Stimulated activated CD8-positive, alpha-beta memory T cell treated with anti-CD3 and anti-CD28 coated beads, Interleukin-15, amount 100 ng/mL, for 24 hours (primary cell): ENCODE measurements at places on chromosomes 2 and 18.

GRCh38 chr2:156023229-156023869 lies 309.2 kb downstream of the NR4A2 start:
- no peak for DNase-seq

DNA sequence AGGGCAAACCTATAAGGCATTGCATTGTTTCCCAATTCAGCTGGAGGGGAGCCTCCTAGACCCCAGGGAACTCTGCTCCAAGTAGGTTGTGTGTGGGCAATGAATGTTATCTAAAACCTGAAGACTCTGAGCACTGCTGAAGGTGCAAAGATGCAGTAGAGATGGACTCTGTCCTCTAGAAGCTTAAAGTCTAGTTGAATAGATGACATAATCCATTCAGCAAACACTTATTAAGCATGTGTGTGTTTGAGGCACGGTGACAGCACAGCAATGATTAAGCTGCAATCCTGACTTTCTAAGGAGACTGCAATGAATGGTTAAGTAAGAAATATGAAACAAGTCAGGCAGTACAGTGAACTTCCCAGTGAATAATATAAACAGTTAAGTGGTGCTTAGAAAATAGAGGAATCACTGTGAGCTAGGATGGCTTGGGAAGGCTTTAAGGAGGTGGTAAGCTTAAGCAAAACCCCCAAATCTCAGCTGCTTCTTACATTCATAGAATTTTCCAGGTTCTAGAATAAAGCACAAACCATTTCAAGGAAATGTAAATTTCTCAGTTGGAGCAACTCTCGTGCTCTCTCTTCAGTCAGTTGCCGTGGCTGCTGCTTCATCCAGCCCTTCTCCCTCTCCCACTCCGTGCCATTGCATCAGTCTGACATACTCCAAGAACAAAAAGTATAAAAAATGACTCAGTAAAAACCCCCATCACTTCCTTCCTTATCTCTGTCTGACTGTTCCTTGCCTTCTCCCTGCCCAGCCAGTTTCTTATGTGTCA lies 19.1 kb downstream of the MXD1 start:
- DNase-seq, result no peak

DNA sequence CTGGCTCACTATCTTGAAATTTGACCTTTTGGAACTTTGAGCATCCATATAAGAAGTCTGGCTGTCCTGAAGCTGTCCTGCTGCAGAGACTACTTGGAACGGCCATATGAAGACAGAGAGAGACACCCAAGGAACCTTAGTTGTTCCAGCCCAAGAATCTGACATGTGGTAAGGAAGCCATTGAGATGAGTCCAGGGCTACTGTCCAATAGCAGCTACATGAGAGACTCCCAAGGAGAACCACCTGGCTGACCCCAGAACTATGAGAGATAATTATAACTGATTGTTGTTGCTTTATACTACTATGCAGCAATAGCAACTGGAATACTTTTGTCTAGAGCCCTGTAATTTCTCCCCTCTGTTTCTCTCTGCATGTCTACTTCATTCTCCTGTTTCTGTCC lies 234.3 kb upstream of the TANK start:
- DNase-seq, result no peak

DNA sequence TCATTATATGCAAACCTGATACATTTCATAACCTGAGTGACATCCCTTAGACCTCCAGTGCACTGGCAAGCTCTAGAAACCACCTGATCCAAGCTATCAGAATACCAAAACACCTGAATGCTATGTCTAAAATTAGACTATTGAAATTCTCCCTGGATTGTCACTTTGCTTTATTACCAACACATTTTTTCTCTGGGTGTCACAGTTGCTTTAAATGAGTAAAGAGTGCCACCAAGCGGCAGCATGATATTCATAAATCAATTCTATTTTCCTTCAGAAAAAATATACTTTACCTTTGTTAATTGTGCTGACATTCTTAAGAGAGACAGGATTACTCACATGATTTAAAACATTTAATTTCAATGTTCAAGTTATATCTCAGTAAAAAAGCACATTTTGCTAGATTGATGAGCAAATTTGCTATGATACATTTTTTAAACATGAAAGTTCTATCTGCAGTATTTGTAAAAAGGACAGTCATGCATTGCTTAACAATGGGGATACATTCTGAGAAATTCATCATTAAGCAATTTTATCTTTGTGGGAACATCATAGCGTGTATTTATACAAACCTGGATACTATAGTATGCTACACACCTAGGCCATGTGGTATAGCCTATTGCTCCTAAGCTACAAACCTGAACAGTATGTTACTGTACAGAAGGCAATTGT lies 338.4 kb upstream of the SLC39A10 start:
- DNase-seq, result no peak

- no peak for DNase-seq
These were observed 51.5 kb downstream of the DNAJC10 start for GRCh38 chr2:182767578-182767977.

DNA sequence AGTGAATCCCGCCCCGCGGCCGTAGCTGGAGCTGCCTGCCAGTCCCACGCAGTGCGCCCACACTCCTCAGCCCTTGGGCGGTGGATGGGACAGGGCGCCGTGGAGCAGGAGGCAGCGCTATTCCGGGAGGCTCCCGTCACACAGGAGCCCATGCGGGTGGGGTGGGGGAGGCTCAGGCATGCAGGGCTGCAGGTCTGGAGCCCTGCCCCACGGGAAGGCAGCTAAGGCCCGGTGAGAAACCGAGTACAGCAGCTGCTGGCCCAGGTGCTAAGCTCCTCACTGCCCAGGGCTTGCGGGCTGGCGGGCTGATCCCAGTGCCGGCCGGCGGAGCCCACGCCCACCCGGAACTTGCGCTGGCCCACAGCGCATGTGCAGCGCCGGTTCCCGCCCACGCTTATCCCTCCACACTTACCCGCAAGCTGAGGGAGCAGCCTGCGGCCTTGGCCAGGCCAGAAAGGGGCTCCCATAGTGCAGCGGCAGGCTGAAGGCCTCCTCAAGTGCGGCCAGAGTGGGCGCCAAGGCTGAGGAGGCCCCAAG lies 1152.8 kb upstream of the CELF4 start:
- no peak for DNase-seq

- DNase-seq, result no peak
These were observed at the start of gene LRP2 for GRCh38 chr2:169362118-169362893. Gene LRP2 (minus strand): TSS chr2:169362534. CDS start chr2:169362399, 135 bp downstream.

DNA sequence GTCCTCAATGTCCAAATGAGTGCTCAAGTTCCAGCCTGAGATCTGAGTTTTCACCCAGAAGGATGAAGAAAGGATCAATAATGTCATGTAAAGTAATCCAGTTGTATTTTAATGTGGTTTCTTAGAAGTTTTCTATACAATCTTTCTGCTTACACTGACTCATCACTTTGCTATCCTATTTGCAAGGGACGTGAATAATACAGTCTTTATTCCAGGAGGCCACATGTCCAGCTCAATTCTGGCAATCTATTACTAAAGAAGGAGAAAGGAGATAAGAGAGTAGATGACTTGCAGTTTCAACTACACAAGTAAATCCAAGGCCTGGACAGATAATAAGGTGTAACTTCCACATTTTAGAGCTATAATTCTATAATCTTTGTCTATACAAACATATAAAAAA lies 601.1 kb upstream of the SETBP1 start:
- no peak for DNase-seq

DNA sequence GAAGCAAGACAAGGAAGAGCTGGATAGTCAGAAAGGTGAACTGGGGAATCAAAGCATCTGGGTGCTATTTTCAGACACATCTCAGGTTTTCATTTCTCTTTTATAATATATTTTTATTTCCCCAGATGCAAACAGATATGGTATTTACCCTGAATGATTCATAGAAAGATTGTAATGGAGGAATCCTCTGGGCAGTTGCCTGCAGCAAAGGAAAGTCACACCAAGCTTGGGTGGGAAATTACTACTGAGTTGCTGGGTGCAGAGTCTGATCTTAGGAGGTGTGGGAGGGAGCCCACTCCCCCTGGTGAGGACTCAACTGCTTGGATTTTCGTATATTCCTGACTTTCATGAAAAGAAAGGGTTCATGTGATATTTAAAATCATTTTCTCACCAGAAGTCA lies 2.1 kb downstream of the EFR3B start:
- DNase-seq, result no peak

GRCh38 chr18:33440060-33441043 lies at the start of gene CCDC178:
Gene CCDC178 (minus strand): TSS chr18:33440721. CDS start chr18:33412088, 28,633 bp downstream.
- no peak for DNase-seq

- DNase-seq, result no peak
These were observed 476.1 kb upstream of the SOX11 start for GRCh38 chr2:5215989-5216607.

GRCh38 chr2:113211226-113212105 lies 37.7 kb downstream of the PSD4 start:
- DNase-seq, result no peak

- DNase-seq, result no peak
These were observed 20.1 kb upstream of the ID2 start for GRCh38 chr2:8661736-8662135.

DNA sequence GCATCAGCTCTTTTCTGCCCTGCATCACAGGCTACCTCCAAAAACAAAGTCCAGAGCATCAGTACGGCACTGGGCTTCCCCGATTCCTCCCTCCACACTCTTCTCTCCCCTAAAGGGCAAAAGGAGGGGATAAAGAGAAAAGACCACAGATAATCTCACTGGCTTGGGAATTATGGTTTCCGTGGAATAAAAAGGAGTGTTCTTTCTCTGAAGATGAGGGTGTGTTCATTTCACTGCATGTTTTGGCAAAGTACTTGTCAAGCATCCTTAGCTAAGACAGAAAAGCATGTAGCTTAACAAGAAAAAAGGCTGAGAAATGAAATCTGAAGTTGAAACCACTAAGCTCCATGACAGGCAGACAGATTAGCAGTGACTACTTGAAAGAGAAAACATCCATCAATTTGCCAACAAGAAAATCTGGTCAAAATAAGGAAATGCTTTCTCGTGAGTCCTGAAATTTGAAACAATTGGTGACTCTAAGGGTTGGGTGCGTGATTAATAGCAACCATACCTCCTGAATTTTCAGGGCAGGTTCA lies 20.6 kb upstream of the DSG3 start:
- DNase-seq, result no peak

GRCh38 chr18:57429167-57430078 lies 5.8 kb upstream of the ONECUT2 start:
- no peak for DNase-seq

GRCh38 chr2:99275882-99276281 lies 20.4 kb upstream of the LYG2 start:
- no peak for DNase-seq

DNA sequence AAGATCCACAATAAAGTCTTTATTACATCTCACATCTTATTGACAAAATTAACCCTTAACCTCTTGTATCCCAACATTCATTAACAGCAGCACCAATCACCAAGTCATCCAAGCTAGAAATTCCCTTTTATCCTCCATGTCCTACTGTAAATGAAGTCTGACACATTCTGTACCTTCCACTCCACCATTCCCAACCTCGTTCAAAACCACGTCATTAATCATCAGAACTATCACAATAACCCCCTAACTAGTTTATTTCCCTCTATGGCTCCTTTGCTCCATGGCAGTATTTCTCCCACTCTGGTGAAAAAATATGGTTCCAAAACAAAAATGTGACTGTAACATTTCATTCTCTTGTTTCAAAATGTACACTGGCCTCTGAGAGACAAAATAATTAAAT lies 1626.2 kb downstream of the LRP1B start:
- DNase-seq, result no peak

DNA sequence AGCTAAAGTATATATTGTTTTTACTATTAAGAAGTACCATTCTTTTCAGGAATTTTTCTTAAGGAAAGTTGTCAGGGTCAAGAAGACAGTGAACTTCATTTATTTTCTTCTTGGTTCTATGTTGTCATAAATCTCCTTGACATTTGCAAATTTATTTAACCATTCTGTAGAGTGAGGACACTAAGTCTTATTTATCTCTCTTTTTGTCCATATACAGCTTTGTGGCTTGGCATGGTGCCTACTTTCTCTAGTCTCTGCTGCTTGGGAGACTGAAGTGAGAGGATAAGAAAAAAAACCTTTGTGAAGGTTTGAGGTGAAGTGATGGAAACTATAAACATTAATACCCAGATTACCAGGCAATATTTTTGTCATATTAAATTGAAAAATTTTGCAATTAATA lies 1389.4 kb downstream of the SUCLG1 start:
- DNase-seq, result no peak

DNA sequence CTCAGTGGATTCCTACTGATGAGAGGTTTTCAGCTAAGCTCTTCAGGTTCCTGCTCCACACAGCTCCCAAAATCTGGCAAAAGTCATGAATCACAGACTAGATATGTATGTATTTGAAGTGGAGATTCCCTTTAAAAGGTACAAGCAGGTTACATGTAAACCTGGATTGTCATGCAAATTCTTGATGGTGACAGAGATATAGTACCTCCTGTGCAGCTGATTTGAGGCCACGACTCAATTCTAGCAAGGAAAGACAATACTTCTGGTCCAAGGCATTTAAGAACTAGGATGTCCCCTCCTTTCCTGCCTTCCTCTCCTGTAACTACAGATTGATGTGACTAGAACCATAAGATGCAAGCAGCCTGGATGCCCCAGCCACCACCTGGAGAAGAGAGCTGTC lies 55.0 kb downstream of the GORASP2 start:
- no peak for DNase-seq

- no peak for DNase-seq
These were observed 18.4 kb downstream of the GREB1 start for GRCh38 chr2:11552260-11552638.

GRCh38 chr2:21836261-21836660 lies 712.5 kb downstream of the TDRD15 start:
- DNase-seq, result no peak

DNA sequence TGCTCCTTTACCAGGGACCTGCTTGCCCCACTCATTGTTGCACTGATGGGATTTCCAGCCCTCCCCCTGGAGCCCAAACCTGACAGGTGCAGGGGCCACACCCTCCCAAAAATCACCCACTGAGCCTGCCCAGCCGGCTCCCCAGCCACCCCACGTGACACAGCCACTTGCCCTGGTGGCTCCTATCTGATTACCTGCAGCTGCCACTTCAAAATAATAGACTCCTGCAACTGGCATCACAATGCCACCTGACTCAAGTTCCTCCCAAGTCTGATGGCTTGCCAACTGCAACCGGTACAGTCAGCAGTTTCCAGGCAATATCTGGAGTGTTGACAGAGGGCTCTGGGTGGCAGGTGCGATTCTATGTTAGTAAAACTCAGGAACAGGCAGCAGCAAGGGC lies 66.2 kb downstream of the CRACDL start:
- DNase-seq, result no peak

DNA sequence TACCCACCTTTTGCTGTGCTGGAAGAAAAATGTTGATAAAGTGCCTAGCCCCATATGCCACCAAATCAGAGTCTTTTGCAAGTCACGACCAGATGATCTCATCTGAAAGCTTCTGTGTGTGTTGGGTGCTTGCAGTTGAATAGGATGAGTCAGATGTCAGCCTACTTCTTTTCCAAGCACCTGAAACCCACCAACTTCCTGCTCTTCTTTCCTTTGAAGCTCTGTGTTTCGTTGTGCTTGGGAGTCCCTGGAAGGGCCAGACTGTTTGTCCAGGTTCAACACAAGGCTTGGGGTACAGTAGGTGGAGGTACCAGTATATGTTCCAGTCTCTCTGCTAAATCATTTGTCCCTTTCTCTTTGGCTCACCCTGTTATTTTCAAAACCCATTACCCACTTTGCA lies 36.8 kb upstream of the LCLAT1 start:
- DNase-seq, result no peak

GRCh38 chr2:174121175-174121574 lies 127.2 kb downstream of the OLA1 start:
- no peak for DNase-seq
